ENCODE measurements at places on chromosomes 7 and 10. TPM values are rescaled to one million over a fixed set of nuclear protein-coding genes. Genes with fewer than 3 reads are reported as not detected.
A peak's percentile ranks its signal among the peaks of the same experiment; 100 is the strongest.

GRCh38 chr7:15504351-15504750 is 57.5 kb downstream of the AGMO start:
- H3K36me3 ChIP-seq = no peaks in the 10 kb centered on the region
- H3K27me3 ChIP-seq = no peaks in the 10 kb centered on the region
- H3K27ac ChIP-seq = no peak overlapping the region
- H3K4me3 ChIP-seq = no peak overlapping the region
- no peaks in the 10 kb centered on the region for H3K4me1 ChIP-seq

- no peak overlapping the region for H3K4me3 ChIP-seq
- no peak for DNase-seq
- H3K27me3 ChIP-seq = peaks cover 2% of the 10 kb centered on the region
- H3K36me3 ChIP-seq = no peaks in the 10 kb centered on the region
Observed at GRCh38 chr10:27710014-27710413, 35.6 kb downstream of the MKX start.

The GPR15LG gene
- not detected for total RNA-seq

GRCh38 chr10:129171812-129172211 is 295.2 kb upstream of the MGMT start:
- H3K4me1 ChIP-seq = no peaks in the 10 kb centered on the region
- no peaks in the 10 kb centered on the region for H3K36me3 ChIP-seq
- peaks cover 3% of the 10 kb centered on the region for H3K27me3 ChIP-seq
- H3K4me3 ChIP-seq = no peak overlapping the region
- DNase-seq = no peak
- no peak overlapping the region for H3K27ac ChIP-seq

DNA sequence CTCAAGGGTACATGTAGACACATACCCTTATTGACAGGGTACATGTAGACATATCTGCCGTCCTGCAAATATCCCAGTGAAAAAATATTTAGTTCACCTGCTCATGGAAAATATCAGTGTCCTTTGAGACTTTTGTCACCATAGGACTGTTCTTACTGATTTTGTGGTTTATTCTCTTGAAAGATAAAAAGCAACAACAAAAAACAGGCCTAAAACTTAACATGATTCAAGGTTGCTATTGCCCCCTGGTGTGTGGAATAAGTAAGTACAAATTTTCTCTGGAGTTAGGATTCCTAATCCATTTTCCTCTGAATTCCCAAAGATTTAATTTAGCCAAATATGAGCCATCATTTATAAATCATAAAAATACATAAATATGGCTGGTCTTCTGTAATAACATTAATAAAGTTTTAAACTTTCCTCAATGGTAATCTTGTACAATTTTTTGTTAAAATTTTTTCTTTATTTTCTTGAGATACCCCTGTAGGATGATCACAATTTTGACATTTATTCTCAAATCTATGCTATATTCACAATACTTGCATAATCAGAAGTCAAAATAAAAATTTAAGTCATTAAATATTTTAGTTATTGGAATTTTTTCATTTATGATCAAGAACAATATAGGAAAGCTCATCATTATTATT is 741.4 kb upstream of the POT1 start:
- H3K36me3 ChIP-seq = no peaks in the 10 kb centered on the region
- H3K27ac ChIP-seq = no peak overlapping the region
- H3K4me1 ChIP-seq = no peaks in the 10 kb centered on the region
- no peaks in the 10 kb centered on the region for H3K27me3 ChIP-seq

GRCh38 chr10:110755781-110756180 is 111.6 kb downstream of the RBM20 start:
- H3K36me3 ChIP-seq = peaks cover 6% of the 10 kb centered on the region
- no peak overlapping the region for H3K4me3 ChIP-seq
- no peak for DNase-seq
- H3K27ac ChIP-seq = no peak overlapping the region
- H3K27me3 ChIP-seq = peaks cover 3% of the 10 kb centered on the region

DNA sequence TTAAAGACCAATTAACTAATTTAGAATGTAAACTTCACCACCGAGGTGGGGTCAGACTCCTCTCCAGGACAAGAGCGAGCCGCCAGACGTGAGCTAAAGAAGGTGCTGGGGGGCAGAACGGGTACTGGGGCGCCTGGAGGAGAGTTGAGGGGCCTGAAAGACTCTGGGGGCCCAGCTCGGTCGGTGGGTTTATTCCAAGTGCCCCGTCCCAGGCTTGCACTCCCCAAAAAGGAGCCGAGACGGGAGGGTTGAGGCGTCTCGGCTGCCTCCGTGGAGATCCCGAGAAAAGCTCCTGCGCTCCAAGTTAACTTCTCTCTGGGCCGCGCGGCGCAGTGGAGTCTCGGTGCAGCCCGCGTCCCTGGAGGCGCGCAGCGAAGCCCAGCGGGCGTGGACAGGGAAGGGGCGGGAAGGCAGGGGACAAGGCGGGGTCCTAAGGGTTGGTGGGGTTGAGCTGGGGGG is 553.3 kb downstream of the TFEC start:
- no peak overlapping the region for H3K27ac ChIP-seq
- H3K4me1 ChIP-seq = peaks cover 25% of the 10 kb centered on the region
- H3K4me3 ChIP-seq = peak overlapping the region; percentile 64
- no peak for DNase-seq
- H3K27me3 ChIP-seq = peaks cover 31% of the 10 kb centered on the region

The SPDYE8 gene
- not detected for total RNA-seq

The UNC5B gene
- total RNA-seq = not detected

DNA sequence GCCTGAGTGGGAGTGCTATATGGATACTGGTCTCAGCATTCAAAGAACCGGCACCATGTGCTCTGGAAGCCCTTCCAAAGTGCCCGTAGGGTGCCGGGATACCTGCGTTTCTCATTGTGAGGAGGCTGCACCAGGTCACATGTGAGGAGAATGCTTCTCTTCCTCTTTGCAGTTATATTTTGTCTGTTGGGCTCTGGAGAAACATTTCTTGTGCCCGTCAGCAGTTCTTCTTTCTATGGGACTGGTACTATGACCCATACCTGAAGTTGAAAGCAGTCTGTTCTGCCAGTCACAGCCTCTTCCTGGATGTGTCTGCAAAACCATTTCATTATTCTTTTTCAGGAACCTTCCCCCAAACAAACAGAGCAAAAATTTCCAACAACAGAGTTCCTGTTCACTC is 465.0 kb downstream of the SUGCT start:
- no peaks in the 10 kb centered on the region for H3K4me1 ChIP-seq
- DNase-seq = no peak
- H3K4me3 ChIP-seq = no peak overlapping the region

- no peak for DNase-seq
- no peaks in the 10 kb centered on the region for H3K27me3 ChIP-seq
- no peak overlapping the region for H3K4me3 ChIP-seq
- no peaks in the 10 kb centered on the region for H3K4me1 ChIP-seq
- no peak overlapping the region for H3K27ac ChIP-seq
- no peaks in the 10 kb centered on the region for H3K36me3 ChIP-seq
Observed at GRCh38 chr10:64515970-64516699, 994.9 kb downstream of the REEP3 start.

The SLC13A1 gene
- not detected for total RNA-seq

GRCh38 chr7:1590476-1590875 is 20.6 kb upstream of the PSMG3 start:
- H3K36me3 ChIP-seq = no peaks in the 10 kb centered on the region
- H3K27me3 ChIP-seq = peaks cover 32% of the 10 kb centered on the region
- no peak for DNase-seq
- no peak overlapping the region for H3K4me3 ChIP-seq
- peaks cover 9% of the 10 kb centered on the region for H3K4me1 ChIP-seq

The TEX36 gene
- not detected for total RNA-seq

The GOLGA7B gene
- total RNA-seq = 11.2 TPM

- DNase-seq = peak; percentile 87
- H3K36me3 ChIP-seq = peaks cover 12% of the 10 kb centered on the region
- peaks cover 59% of the 10 kb centered on the region for H3K4me1 ChIP-seq
- H3K27ac ChIP-seq = peak overlapping the region; percentile 88
Observed at GRCh38 chr7:139680676-139681462, 96.9 kb downstream of the HIPK2 start.

- H3K27ac ChIP-seq = no peak overlapping the region
- peaks cover 5% of the 10 kb centered on the region for H3K27me3 ChIP-seq
Observed at GRCh38 chr10:112915590-112916572, 34.2 kb upstream of the TCF7L2 start.

- no peaks in the 10 kb centered on the region for H3K36me3 ChIP-seq
- peaks cover 3% of the 10 kb centered on the region for H3K27me3 ChIP-seq
Observed at GRCh38 chr10:17780727-17781126, 28.4 kb upstream of the MRC1 start.

- no peaks in the 10 kb centered on the region for H3K27me3 ChIP-seq
- H3K4me1 ChIP-seq = peaks cover 46% of the 10 kb centered on the region
- no peaks in the 10 kb centered on the region for H3K36me3 ChIP-seq
- DNase-seq = no peak
Observed at GRCh38 chr7:129367349-129367699, 66.9 kb upstream of the STRIP2 start.

DNA sequence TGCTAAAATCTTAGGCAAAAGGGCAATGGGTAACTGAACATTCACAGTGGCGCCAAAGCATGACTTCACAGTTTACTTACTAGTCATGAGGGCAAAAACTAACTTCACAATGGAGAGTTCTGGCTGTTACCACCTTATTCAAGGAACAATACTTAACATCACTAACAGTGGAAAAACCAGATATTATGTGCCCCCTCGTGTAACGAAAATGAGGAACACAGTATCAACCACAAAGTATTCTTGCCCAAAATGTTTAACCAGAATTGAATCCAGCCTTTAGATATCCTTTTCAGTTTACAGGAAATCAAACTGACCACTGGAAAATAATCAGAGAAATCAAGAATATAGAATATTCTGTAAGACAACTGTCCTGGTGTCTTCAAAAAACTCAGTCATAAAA is 9.5 kb downstream of the C7orf25 start:
- no peak overlapping the region for H3K27ac ChIP-seq
- H3K4me3 ChIP-seq = no peak overlapping the region
- DNase-seq = no peak
- H3K36me3 ChIP-seq = no peaks in the 10 kb centered on the region
- no peaks in the 10 kb centered on the region for H3K4me1 ChIP-seq
- peaks cover 9% of the 10 kb centered on the region for H3K27me3 ChIP-seq

- H3K36me3 ChIP-seq = peaks cover 5% of the 10 kb centered on the region
- H3K4me3 ChIP-seq = no peak overlapping the region
- H3K27ac ChIP-seq = no peak overlapping the region
- H3K27me3 ChIP-seq = no peaks in the 10 kb centered on the region
- DNase-seq = no peak
Observed at GRCh38 chr7:2260820-2261219, 18.8 kb downstream of the NUDT1 start.

GRCh38 chr7:95201727-95202126 is 122.6 kb downstream of the PON1 start:
- no peaks in the 10 kb centered on the region for H3K36me3 ChIP-seq
- no peaks in the 10 kb centered on the region for H3K27me3 ChIP-seq
- H3K4me1 ChIP-seq = no peaks in the 10 kb centered on the region
- H3K4me3 ChIP-seq = no peak overlapping the region
- no peak for DNase-seq

The NPC1L1 gene
- total RNA-seq = not detected

DNA sequence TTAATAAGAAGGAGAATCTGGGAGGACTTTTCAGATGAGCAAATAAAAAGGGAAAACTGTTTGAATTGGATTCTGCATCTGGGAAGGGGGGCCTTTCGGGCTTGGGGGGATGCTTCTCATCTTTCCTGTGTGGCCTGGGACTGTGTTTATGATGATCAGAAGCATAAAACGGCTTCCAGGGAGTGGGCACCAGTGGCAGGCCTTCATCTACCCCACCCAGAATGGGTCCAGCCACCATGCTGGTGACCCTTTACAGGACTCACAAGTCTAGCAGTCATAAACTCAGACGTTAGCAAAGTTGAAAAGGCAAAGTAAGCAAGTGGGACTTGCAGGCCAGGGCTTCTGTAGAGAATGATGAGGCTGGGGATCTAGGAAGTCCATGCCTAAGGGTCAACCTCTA is 198.3 kb upstream of the ZMIZ1 start:
- H3K4me1 ChIP-seq = no peaks in the 10 kb centered on the region
- peaks cover 17% of the 10 kb centered on the region for H3K27me3 ChIP-seq
- DNase-seq = peak; percentile 5
- H3K4me3 ChIP-seq = no peak overlapping the region
- H3K36me3 ChIP-seq = no peaks in the 10 kb centered on the region
- H3K27ac ChIP-seq = no peak overlapping the region

- no peaks in the 10 kb centered on the region for H3K27me3 ChIP-seq
- H3K27ac ChIP-seq = no peak overlapping the region
- no peaks in the 10 kb centered on the region for H3K36me3 ChIP-seq
Observed at GRCh38 chr7:74568658-74569057, 88.9 kb upstream of the GTF2I start.

DNA sequence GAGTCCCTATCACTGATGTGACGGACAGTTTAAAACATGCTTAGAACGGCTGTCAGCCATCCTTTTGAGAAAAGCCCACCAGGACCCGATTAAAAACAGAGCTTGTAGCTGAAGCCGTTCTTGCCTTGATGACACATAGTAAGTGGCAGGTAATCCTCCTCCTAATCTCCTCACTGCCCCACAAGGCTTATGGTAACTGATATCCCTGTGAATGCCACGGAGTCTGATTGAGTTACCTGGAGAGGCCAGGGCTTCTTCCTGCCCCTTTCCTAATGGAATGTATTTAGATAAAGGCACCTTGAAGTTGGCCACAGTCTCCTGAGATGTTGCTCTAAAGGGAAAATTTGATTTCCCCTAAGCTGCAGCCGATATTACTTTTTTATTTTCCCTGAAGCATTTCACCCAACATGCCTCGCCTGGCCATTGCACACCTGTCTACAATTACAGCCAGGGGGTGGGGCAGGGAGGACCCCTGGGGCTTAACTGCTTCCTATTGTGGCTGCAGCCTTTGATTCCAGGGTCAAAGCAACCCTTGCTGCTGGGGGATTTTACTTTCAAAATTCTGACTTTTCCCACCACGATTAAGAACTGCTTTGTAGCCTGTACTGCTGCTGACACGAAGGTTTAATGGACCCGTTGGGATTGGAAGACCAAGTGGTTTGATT is 169.0 kb upstream of the GPR26 start:
- no peak overlapping the region for H3K27ac ChIP-seq
- no peak overlapping the region for H3K4me3 ChIP-seq
- no peaks in the 10 kb centered on the region for H3K36me3 ChIP-seq
- H3K4me1 ChIP-seq = no peaks in the 10 kb centered on the region
- peaks cover 10% of the 10 kb centered on the region for H3K27me3 ChIP-seq

The SLC16A9 gene
- total RNA-seq = 0.58 TPM

GRCh38 chr7:20407585-20408466 is 77.1 kb downstream of the ITGB8 start:
- no peaks in the 10 kb centered on the region for H3K27me3 ChIP-seq
- H3K4me3 ChIP-seq = no peak overlapping the region
- no peaks in the 10 kb centered on the region for H3K4me1 ChIP-seq
- H3K27ac ChIP-seq = no peak overlapping the region

- DNase-seq = no peak
- peaks cover 5% of the 10 kb centered on the region for H3K36me3 ChIP-seq
- no peak overlapping the region for H3K4me3 ChIP-seq
Observed at GRCh38 chr7:130397758-130398073, 17.4 kb downstream of the CPA1 start.
